ENCODE measurements at places on chromosomes 11 and 22.

GRCh38 chr11:30125456-30125855 lies 105.4 kb upstream of the FSHB start:
- no peak for DNase-seq

DNA sequence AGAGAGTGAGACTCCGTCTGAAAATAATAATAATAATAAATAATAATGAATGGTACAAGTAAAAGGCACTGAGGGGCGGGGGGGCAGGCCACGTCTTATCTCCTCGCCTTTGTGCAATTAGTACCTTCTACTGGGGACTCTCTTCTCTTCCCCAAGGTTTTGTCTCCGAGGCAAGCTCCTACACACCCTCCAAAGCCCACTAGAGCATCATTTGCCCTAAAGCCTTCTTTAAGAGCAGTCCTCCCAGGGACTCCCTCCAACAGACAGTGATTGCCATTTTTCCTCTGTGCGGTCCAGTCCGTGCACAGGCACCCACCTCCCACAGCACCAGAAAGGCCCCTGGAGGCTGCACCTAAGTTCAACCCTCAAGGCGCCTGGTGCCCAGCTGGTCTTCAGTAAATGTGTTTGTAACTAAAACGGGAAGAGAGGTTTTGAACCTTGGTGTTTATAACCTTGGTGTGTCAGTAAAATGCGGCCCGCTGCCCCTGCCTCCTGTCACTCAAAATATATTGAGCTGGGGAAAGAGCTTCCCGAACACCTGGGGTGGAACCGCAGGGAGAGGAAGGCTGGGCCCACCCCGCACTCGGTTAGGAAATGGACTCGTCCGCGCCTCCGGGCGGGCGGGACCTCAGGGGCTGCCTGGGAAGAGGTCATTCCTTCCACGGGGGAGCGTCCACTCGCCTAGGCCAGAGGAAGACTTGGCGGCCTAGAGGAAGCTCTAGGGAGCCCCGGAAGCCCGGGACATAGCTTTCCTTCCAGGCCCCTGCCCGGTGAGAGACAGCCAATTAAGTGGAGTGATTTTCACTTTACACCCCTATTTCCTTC lies 4.7 kb upstream of the KDELR3 start:
- DNase-seq, result no peak

DNA sequence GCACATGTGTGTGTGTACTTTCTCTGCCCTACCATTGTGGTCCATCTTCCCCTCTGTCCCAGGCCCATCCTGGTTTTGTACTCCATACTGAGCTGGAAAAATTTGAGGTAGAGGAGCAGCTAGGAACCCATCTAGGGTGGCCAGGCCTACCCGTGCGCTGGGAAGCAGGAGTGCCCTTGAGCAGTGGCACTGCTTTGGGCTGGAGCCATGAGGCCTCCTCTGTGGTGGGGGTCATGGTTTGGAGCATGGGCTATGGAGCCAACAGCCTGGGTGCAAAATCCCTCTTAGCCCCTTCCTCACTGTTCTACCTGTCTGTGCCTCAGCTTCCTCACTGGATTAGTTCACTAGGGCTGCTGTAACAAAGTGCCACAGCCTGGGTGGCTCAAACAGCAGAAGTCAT lies 21.9 kb upstream of the ALG8 start:
- DNase-seq, result no peak

DNA sequence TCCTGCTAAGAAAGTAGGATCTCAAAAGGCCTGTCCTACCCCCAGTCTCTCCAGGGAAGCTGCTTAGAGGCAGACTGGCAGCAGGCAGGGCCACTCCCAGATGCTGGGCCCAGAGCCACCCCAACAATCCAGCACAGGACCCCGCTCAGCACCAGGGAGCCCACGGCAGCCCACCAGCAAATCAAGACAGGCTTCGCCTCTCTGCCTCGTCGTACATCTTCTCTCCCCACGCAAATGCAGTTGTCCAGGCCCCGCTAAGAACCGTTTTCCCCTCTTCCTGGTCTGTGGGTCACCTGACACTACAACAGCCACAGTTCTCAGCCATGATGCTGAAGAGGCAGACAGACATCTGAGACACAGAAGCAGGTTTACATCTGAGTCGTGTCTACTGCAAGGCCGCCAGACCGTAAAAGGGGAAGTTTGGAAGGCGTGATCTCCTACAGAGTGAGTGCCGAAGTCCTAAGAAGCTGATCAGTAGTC lies 51.1 kb downstream of the IGSF9B start:
- DNase-seq, result no peak

DNA sequence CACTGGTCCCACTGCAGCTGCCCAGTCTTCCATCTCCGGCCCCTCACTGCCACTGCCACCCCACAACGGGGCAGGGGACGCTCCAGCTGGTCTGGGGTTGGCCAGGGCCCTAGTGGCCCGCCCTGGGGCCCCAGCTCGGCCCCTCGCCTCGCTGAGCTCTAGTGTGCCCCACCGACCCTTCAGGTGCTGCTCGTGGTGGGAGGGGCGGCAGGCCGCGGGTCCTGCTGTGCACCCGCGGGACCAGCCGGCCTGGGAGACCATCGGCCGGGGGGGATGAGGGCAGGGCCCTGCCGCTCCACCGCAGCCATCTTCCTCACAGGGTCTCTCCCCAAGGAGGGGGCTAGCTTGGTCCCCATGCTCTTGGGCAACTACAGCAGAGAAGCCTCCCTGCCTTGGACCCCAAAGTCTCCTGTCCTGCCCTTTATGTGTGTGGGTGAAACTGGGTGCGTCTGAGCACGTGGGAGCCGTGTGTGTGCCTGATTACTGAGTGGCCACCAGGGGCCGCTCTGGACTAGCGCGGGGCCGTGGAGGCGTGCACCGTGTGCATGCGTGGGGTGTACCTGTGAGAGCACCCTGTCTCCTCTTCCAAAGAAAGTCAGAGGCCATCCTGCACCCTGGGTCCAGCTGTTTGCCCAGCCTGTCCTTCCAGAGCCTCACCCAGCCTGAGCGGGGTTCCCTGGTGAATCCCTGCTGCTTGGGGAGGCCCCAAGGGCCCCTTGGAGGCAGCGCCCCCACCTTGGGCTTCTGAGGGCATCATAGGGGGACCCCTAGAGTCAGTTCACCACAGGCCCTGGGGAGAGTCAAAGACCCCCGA lies 6.0 kb upstream of the ACR start:
- DNase-seq, result no peak

- no peak for DNase-seq
Measured at GRCh38 chr11:127651175-127651887, 650.8 kb upstream of the KIRREL3 start.

- DNase-seq, result no peak
Measured at GRCh38 chr11:72758304-72758689, 6.1 kb upstream of the ARAP1 start.

Measured in ovary (tissue), 10 donors.